ENCODE measurements at places on chromosomes 2 and 18.

DNA sequence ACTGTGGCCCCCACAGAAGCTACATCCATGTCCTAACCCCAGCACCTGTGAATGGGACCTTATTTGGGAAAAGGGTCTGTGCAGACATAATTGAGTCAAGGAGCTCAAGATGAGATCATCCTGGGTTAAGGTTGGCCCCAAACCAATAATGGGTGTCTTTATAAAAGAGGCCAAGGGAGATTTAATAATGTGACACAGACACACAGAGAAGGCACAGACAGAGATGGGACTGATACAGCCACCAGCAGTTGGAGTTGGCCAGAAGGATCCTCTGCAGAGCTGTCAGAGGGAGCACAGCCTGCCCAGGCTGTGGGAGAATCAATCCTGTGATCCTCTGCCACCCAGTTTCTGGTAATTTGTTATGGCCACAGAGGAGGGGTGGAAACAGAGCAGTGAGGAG, 26.0 kb downstream of the SNORC start:
- DNase-seq: no peak

- no peak for DNase-seq
Observed at GRCh38 chr2:199946836-199947235, 8.5 kb downstream of the TYW5 start.

- no peak for DNase-seq
Observed at GRCh38 chr18:46096651-46097300, 1.3 kb downstream of the ATP5F1A start.

GRCh38 chr18:23958036-23958435, 56.5 kb upstream of the TTC39C start:
- no peak for DNase-seq

GRCh38 chr2:44777036-44777435, 164.5 kb upstream of the SIX3 start:
- no peak for DNase-seq

DNA sequence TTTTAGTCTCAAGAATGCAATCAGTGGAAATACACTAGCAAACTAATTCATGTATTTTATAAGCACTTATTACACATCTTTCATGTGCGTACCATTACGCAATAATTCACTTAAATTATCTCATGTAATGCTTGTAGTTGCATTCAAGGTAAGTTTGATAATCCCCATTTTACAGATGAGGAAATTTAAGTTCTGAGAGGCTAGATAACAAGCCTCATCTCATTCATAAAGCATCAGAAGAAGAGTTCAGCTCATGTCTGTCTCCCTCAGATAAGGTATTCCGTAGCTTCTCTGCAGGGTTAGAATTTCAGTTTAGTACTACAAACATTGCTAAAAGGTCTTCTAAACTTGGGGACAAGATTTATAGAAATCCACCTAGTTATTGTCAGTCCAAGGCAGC, 47.8 kb downstream of the HNMT start:
- no peak for DNase-seq

- DNase-seq: no peak
Observed at GRCh38 chr2:85409845-85410583, at the start of gene CAPG. Gene CAPG (minus strand): TSS chr2:85410366. CDS start chr2:85402145, 8,221 bp downstream.

Data from HuH-7.5 (cell line).